ENCODE measurements at places on chromosomes 1 and 21.

GRCh38 chr21:28823429-28823828 lies 169.2 kb downstream of the LTN1 start:
- no peak for DNase-seq

DNA sequence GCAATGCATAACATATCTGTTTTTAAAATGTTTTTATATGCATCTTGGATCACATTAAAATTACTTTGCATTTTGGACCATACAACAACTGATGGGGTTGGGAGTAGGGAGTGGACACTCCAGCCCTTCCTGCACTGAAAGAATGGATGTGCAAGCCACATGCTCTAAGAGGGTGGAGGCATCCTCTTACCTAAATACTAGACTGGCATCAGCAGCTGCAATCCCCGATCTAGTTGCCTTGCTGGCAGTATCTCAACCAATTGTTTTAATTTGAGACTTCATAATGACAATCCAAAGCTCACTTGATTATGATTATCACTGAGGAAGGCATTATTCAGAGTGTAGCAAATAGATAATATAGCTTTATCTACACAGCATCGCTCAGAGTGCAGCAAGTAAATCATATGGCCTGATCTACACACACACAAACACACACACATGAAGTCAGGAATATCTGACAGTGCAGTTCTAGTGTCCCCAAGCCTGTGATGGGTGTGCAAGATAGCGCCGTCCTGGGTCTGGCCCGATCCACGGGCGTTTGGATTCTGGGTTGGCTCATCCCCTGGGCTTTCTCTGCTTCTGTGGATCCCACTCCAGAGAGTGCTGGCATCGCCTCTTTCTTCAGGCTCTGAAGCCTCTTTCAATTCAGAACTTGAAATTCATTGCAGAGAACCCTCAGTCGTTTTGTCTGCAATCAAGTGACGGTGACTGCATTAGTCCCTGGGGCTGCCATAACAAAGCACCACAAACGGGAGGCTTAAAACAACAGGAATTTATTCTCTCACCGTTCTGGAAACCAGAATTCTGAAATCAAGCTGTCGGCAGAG lies 181.3 kb downstream of the ETS2 start:
- no peak for DNase-seq

DNA sequence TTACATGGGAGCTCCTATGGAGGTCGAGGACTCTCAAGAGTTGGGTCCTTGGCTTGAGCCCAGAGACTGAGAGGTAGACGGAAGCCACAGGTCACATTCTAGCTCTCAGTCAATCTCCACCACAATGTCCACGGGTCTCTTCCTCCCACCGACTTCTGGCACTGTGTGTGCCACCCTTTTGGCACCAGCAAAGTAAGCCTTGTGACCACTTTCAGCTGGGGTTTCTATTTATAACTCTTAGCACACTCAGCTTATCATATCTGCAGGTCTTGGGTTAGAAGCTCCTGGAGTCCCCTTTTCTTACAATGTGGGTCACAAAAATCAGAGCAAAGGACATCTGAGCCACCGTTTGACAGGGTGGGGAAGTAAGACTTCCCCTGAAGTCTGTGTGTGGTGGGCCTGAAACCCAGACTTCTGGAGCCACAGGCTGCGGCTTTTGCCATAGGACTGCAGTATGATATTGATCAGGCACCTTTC lies 28.3 kb downstream of the NCMAP start:
- DNase-seq, result no peak

DNA sequence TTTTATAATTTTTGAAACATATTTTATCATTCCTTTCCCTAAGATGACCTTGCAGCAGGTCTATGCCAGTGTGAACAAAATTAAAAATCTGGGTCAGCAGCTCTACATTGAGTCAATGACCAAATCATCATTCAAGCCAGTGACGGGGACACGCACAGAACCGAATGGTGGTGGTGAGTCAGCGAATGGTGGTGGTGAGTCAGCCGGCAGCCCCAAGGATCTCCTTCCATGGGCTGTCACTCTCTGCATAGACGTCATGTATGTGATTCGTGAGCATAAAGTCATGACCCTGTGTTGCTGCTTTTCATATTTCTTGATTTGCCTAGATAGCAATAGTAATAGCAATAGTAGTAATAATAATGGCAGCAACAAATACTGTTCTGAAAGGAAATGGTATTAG lies 26.3 kb downstream of the PER3 start:
- DNase-seq, result peak; percentile 21

- DNase-seq, result no peak
These were observed 14.8 kb upstream of the PTPRC start for GRCh38 chr1:198623752-198624647.

Measured in stimulated activated CD4-positive, alpha-beta T cell treated with anti-CD3 and anti-CD28 coated beads, Interleukin-15, amount 100 ng/mL, for 48 hours (primary cell).